ENCODE measurements at places on chromosomes 11 and 22. TPM values are rescaled to one million over a fixed set of nuclear protein-coding genes. Genes with fewer than 3 reads are reported as not detected.

Gene NCF4
- not detected for total RNA-seq

Gene MOV10L1
- total RNA-seq, result 0.97 TPM

Gene NAALAD2
- total RNA-seq, result not detected

Gene MAFF
- 45.7 TPM for total RNA-seq

Gene KIRREL3
- 5.3 TPM for total RNA-seq

GRCh38 chr11:8867931-8868631, 42.9 kb upstream of the AKIP1 start:
- H3K27me3 ChIP-seq, result no peaks in the 10 kb centered on the region
- no peaks in the 10 kb centered on the region for H3K36me3 ChIP-seq
- no peak overlapping the region for H3K27ac ChIP-seq
- no peak overlapping the region for H3K4me3 ChIP-seq
- peaks cover 36% of the 10 kb centered on the region for H3K4me1 ChIP-seq

DNA sequence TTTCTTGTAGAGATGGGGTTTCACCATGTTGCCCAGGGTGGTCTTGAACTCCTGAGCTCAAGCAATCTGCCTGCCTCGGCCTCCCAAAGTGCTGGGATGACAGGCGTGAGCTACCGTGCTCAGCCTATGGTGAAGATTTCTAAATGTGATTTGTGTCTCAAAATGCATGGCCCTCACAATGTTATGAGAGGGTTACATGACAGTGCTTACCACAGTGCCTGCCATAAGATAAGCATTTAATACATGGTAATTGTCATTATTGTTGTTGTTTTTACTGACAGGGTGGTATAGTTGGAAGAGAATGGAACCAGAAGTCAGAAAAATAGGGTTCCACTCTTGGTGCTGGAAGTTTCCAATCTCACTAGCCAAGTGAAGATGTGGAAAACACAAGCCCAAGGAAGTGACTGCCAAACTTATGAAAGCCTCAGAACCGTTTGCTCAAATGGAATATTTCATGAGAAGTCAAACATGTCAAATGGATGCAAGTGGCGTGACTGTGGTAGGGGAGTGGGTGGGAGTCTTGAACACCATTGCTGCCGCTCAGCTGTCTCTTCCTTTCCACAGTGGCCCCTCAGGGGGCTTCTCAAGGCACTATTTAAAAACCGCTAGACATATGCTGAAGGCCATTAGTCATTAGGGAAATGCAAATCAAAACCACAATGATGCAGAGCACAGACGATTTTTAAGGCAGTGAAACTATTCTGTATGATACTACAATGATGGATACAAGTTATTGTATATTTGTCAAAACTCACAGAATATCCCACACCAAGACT, 29.1 kb upstream of the LMO2 start:
- H3K4me3 ChIP-seq, result no peak overlapping the region
- no peaks in the 10 kb centered on the region for H3K27me3 ChIP-seq
- no peaks in the 10 kb centered on the region for H3K36me3 ChIP-seq
- no peak overlapping the region for H3K27ac ChIP-seq
- DNase-seq, result no peak

- H3K36me3 ChIP-seq, result no peaks in the 10 kb centered on the region
- H3K27me3 ChIP-seq, result no peaks in the 10 kb centered on the region
These were observed 323.4 kb downstream of the SHANK2 start for GRCh38 chr11:70928854-70929598.

DNA sequence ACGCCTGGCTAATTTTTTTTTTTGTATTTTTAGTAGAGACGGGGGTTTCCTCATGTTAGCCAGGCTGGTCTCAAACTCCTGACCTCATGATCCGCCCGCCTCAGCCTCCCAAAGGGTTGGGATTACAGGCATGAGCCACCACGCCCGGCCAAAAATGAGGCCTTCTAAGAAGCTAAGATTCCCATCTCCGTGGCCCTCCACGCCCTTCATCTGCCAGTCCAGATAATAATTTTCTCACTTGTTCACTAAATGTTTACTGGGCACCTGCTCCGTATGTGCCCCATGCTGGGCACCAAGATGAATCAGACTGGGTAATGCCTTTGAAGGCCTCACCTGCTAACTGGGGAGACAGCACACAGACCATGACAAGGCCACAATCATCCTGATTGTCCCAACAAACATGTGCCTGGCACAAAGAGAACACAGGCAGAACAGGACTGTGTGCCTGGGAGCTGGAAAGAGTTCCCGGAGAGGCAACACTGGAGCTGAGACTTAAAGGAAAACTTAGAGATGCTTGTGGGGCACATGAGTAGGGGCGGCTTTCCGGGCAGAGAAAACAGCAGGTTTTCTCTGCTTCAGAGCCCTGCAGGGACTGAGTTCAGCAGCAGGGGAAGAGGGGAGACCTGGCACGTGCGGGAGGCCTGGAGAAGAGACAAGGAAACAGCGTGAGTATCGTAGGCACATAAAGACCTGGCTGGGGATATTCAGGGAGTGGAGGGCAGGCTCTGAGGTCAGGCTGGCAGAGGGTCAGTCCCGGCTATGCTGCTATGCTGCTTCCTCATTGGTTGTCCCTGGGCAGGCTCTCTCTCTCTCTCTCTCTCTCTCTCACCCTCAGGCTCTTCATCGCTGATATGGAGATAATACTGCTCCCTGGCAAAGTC, 2.4 kb downstream of the KIAA0930 start:
- H3K27ac ChIP-seq, result no peak overlapping the region
- no peak overlapping the region for H3K4me3 ChIP-seq
- H3K27me3 ChIP-seq, result no peaks in the 10 kb centered on the region

- peaks cover 28% of the 10 kb centered on the region for H3K27me3 ChIP-seq
- H3K36me3 ChIP-seq, result no peaks in the 10 kb centered on the region
- no peak overlapping the region for H3K27ac ChIP-seq
- no peak for DNase-seq
- H3K4me3 ChIP-seq, result no peak overlapping the region
- no peaks in the 10 kb centered on the region for H3K4me1 ChIP-seq
These were observed 77.6 kb downstream of the PLEKHA7 start for GRCh38 chr11:16936643-16937042.

GRCh38 chr22:20436307-20436767, 1.3 kb downstream of the SCARF2 start:
- H3K4me3 ChIP-seq, result peak overlapping the region; percentile 88
- H3K36me3 ChIP-seq, result peaks cover 53% of the 10 kb centered on the region
- H3K4me1 ChIP-seq, result peaks cover 33% of the 10 kb centered on the region
- peak; percentile 68 for DNase-seq
- H3K27me3 ChIP-seq, result no peaks in the 10 kb centered on the region

- H3K27me3 ChIP-seq, result no peaks in the 10 kb centered on the region
- no peak overlapping the region for H3K4me3 ChIP-seq
- DNase-seq, result no peak
These were observed 454.4 kb downstream of the NTM start for GRCh38 chr11:131824771-131825170.

GRCh38 chr11:134244593-134244992, 8.6 kb downstream of the THYN1 start:
- H3K27me3 ChIP-seq, result no peaks in the 10 kb centered on the region
- peaks cover 13% of the 10 kb centered on the region for H3K36me3 ChIP-seq
- H3K27ac ChIP-seq, result no peak overlapping the region
- peaks cover 9% of the 10 kb centered on the region for H3K4me1 ChIP-seq
- H3K4me3 ChIP-seq, result no peak overlapping the region
- DNase-seq, result no peak
